ENCODE measurements at places on chromosomes 3 and 15. TPM values are rescaled to one million over a fixed set of nuclear protein-coding genes. Genes with fewer than 3 reads are reported as not detected.

The IGSF10 gene
- 2.4 TPM for total RNA-seq

The ARGFX gene
- not detected for total RNA-seq

The SCAANT1 gene
- total RNA-seq: not detected

The IL17RB gene
- under 0.01 TPM for total RNA-seq

The NCEH1 gene
- total RNA-seq: 22.0 TPM

The BCL2A1 gene
- 0.33 TPM for total RNA-seq

The KNL1 gene
- 2.0 TPM for total RNA-seq

The FXR1 gene
- 172 TPM for total RNA-seq

The ANAPC13 gene
- total RNA-seq: 47.3 TPM

Measured in smooth muscle cell of the pulmonary artery (primary cell).